ENCODE measurements at places on chromosomes 4 and X.

- ATAC-seq = no peak
Observed at GRCh38 chr4:108483079-108483478, 137.3 kb upstream of the RPL34 start.

DNA sequence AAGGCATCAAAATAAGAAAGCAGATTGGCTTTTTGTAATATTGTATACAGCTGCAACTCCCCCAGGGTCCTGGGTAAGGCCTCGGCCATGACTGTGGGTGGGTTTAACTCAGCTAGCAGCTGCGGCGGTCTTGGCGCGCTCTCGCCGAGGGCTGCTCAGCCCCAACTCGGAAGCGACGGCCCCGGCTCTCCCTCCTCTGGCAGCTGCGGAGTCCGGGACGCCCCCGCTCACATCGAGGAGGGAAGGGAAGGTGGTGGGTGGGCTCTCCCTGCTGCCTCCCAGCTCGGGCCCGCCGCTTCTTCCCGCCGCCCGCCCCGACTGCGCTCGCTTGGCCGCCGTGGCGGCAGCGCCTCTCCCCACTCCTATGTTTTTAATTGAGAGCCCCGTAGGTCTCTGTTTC is 51.2 kb downstream of the GPR50 start:
- ATAC-seq = no peak

DNA sequence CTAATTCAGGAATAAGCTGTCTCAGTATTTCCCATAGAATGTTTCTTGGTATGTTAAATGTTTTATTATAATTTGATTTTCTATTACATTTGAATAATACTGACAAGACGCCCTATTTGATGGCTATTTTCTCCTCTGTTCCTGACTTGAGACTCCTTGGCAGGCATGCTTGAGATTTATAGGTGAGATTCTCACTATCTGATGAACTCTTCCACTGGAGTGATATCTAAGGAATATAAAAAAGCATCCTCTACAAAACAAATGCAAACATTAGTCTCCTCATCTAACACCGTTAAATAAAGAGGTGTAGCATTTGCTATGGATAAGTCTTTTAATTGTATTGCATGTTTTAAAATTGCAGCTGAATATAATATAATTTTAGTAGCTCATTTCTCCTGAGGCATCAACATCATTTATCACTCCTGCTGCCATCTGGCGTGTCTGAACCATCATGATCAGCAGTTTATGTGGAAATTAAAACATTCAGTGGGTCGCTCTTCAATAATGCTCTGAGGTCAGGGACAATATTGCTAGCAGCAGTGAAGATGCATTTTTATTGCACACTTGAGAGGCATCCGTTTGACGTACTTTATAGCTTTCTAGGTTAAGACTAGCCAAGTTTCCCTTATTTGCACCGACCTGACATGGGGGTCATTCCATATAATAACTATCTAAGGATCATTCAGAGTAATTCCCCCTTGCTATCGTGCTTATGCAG is 210.4 kb upstream of the GALNTL6 start:
- ATAC-seq = no peak

- ATAC-seq = no peak
Observed at GRCh38 chr4:35358001-35358584, 886.2 kb downstream of the ARAP2 start.

GRCh38 chr4:188262464-188262863 is 123.2 kb downstream of the TRIML1 start:
- no peak for ATAC-seq

DNA sequence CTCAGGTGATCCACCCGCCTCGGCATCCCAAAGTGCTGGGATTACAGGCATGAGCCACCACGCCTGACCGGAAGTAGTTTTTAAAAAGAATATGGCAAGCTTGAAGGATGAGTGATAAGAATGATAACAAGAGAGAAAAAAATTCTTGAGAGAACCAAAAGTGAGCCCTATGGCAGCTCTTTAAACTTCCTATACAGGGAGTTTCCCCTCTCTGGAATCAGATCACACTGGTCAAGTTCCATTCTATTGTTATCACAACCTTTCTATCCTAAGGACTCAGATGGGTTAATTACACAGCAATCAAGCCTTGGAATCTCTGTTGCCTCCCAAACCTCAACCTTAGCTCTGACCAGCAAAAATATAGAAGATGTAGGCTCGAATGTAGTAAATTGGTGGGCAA is 33.8 kb upstream of the ZNF518B start:
- ATAC-seq = no peak

DNA sequence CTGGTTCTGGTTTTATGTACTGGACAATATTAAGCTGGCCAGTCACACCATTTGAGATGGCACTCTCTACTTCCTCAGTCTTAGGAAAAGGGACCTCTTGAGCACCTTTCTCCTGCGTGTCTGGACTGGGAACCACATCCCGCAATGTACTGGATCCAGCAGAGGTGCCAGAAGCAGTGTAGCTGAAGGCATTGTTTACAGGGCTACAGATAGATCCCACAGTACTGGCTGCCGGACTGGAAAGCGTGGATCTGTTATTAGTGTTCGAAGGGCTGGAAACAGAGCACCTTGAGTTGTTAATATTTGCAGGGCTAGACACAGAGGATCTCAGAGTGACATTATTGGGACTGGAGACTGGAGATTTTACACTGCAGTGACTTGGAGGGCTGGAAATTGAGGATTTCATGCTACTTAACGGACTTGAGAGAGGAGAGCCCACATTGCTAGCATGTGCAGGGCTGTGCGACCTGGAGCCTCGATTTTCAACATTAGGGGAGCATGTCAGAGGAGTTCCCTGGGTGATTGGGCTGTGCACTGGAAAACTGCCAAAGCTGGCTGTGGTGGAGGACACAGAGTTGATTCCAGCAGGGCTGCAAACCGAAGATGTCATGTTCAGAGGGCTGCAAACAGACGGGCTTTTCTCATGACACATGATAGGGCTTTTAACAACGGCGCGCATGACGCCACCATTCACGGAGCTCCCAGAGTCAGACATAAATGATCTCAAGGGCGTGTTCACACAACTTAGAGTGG is 6.4 kb downstream of the NR3C2 start:
- ATAC-seq = no peak

GRCh38 chrX:7100022-7100421 is 47.5 kb upstream of the STS start:
- no peak for ATAC-seq

DNA sequence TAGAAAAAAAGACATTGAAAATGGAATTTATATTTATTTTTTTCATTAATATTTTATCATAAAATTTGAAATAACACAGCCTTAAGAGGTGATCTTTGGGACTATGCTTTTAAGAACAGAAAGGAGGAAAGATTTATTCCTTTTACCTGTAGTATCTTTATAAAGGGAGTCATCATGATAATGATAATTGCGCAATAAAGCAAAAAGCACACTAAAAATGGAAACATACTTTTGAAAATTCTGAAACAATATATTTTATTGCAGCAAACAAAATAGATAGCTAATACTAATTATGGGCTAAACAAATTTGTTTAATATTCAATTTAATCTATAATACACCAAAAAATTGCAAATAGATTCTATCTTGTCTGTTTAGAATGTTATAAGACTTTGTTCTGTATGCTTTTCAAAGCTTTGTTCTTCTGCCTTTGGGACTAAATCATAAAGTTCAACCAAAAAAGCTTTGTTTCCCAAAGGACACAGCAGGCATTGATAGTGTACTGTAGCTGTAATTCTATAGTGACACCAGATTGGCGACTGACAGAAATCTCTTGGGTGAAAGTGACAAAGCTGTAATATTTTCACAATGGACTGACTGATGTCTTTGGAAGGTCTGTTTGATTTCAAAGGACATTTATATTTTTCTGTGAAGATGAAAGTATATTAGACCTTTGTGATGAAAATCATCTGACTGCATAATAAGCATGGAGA is 2156.6 kb upstream of the TENM3 start:
- no peak for ATAC-seq

GRCh38 chrX:152575331-152575730 is 62.4 kb upstream of the GABRQ start:
- no peak for ATAC-seq

- no peak for ATAC-seq
Observed at GRCh38 chr4:185700048-185700447, 111.9 kb downstream of the SORBS2 start.

DNA sequence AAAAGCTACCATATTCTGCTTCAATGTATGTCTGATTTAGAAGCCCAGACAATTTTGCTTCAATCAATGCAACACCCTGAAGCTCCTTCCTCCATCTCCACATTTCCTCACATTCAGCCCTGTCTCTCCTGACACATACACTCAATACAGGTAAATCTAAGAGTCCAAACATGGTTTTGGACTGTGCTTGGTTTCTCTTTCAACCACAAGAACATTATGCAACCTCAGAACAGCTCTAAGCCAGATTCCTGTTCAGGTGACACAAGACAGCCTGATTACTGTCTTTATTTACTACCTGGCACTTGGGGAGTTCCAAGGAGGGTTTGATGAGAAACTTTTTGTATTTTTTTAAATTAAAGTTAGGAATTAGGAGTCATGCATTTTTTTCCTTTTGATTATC is 307.5 kb upstream of the SLIT2 start:
- no peak for ATAC-seq

DNA sequence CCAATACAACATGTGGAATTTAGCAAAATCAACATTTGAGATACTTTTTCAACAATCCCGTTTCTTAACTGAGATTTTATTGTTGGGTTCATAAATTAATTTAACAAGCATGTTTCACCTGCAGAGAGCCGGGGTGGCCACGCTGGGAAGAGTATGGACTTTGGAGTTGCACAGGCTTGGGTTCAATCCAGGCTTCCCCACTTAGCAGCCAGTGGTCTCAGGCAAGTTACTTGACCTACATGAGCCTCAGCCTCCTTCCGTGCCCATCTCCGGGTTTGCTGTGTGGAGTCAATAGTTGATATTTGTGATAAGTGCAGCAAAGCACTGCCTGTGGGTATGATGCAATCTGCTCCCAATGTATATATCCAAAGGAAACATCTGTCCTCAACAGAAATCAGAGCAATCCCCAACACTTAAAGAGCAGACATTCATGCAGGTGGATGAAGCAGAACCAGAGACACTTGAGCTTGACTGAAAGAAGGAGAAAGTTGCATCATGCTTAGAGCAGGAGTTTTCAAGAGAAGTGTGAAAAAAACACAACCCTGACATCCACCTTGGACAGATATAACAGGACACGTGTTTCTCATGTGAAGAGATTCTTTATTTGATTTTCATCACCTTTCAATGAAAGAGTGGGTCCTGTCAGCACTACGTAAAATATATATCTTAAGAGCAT is 5.1 kb downstream of the CYTL1 start:
- no peak for ATAC-seq

DNA sequence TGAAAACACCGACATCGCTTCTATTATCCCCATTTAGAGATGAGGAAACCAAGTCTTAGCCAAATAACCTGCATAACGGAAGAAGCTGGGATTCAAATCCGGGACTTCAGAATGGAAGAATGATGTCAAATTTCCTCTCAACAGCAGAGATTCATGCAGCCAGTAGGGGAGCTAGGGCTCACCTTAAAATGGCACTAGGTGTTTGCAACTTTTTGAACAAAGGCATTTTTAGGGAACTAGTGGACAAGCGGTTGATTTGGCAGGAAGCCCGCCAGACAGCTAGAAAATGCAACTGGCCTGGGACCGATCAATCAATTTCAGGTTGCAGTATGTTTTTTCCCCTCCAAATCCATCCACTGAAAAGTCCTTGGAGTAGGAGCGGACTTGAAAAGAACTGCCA is 224.2 kb downstream of the PTTG2 start:
- ATAC-seq = no peak

DNA sequence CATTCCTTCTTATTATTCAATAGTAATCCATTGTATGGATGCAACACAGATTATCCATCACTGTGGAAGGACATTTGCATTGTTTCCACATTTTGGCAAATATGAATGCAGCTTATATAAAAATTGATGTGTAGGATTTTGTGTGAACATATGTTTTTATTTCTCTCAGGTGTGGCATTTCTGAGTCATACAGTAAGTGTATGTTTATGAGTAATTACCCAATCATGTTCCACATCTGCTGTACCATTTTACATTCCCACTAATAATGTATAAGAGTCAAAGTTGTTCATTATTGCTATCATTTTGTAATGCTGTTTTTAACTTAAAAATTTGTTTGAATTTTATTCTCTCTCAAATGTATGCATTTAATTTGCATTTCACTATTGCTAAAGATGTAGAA is 25.5 kb downstream of the MAGEA4 start:
- no peak for ATAC-seq

DNA sequence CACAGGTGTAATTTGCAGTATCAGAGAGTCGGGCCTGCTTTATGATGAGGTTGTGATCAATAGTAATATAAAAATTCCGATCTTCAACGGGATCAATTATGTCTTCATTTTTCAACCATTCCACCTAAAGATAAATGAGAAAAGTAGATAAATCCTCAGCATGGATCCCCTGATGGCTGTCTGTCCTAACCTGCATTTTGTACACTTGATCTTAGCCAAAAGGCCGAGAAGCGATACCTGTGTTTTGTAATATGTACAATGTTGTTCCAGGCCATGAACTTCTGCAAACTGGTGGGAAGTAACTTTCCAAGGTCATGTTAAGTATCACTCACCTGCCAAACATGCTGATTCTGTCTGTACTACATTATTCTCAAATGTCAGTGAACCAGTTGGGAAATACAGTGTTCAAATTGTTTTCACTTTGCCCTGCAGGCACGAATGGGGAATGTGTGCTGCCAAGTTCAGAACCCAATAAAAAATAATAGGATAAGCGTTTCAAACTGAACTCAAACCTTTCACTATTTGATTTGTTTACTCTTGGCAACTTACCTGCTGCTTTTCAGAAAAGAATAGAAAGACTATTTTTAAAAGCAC is 298.1 kb downstream of the UNC5C start:
- ATAC-seq = no peak

DNA sequence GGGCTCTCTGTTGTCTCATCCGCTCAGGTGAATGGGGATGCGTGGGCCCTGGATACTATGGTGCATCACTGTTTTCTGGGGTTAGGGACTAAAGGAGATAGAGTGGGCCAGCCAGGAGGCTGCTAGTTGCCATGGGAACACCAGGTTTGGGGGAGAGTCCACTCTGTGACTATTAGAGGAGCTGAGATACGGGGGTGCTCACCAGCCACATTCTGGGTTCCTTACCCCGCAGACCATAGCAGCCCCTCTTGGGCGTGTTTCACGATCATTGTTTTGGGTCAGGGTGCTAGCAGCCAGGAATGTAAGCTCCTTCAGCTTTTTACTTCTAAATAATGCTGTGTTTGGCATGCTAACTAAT is 4.6 kb downstream of the EFNB1 start:
- no peak for ATAC-seq

Measured in stimulated activated memory B cell treated with anti-CD40 and anti-IgM and Interleukin-4, amounts not matched to agents 10 μg/mL and 1 μg/mL and 100 μg/mL, for 72 hours (primary cell).